GM19239 (cell line): ENCODE measurements at places on chromosomes 5 and 9.

GRCh38 chr5:138454121-138454520 is 11.2 kb upstream of the EGR1 start:
- no peak for DNase-seq

GRCh38 chr5:57696825-57697570 is 214.4 kb upstream of the ACTBL2 start:
- no peak for DNase-seq

DNA sequence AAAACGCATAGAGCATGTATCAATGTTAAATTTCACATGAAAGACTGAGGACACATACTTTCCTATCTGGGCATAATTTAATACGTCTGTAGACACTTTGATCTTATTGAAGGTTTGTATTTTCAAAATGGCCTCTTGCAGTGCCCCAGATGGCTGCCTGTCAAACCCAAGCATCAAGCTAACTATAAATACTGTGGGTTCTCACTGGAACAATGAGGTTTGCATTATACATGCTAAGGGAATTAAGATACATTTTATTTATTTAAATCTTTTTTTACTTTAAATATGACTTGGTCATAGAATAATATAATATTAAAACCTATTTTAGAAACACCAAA is 702.9 kb upstream of the GRAMD2B start:
- no peak for DNase-seq

- no peak for DNase-seq
Observed at GRCh38 chr9:134030821-134031470, 5.7 kb downstream of the BRD3OS start.

GRCh38 chr5:80229902-80230255 is 26.0 kb downstream of the SERINC5 start:
- DNase-seq = no peak

GRCh38 chr5:33235824-33236223 is 204.9 kb upstream of the TARS1 start:
- DNase-seq = no peak

- DNase-seq = no peak
Observed at GRCh38 chr9:84593352-84593751, 76.2 kb upstream of the NTRK2 start.

- no peak for DNase-seq
Observed at GRCh38 chr5:16454686-16455085, 10.9 kb downstream of the ZNF622 start.
